ENCODE measurements at places on chromosomes 16 and 17.

DNA sequence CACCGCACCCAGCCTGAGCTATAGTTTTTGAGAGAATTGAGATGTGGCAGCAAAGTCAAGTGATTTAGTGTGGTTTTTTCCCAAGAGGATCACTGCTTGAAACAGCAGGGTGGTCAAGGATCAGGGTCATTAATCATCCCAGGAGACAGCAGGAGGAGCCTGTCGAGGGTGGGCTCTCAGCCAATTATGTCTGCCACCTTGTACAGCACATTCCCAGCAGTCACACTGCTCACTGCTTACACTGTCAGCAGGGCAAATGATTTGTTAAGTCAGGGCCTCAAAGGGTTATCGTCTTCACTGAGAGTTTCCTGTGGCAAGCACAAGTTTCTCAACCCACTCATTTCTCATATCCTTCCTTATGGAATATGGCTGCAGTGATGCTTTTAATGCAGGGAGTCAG, 13.2 kb downstream of the B3GNT9 start:
- DNase-seq, result no peak

GRCh38 chr16:57592591-57593003, 35.8 kb upstream of the ADGRG1 start:
- DNase-seq, result peak; percentile 47

DNA sequence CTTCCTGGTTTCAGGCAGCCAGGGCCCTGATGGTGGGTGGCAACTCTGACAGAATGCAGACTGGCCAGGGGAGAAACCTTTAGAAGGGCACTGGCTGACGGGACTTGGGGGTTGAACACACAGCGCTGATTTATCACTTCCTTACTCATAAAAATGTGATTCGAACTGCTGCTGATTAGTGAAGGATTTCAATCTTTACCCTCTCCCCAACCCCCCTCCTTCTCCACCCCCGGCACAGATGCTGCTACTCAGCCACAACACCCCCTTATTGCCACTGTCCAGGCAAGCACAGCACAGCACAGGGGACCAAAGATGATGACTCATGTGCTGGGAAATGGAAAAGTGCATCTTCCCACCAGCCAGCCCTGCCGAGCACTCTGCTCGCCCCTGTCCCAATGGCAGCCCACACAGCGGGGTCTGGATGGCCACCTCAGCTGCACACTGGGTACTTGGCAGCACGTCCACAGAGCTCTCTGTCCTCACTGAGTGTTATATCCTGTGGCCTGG, 70.1 kb downstream of the SMG6 start:
- no peak for DNase-seq

GRCh38 chr17:19284005-19284959, 47.1 kb downstream of the EPN2 start:
- no peak for DNase-seq

DNA sequence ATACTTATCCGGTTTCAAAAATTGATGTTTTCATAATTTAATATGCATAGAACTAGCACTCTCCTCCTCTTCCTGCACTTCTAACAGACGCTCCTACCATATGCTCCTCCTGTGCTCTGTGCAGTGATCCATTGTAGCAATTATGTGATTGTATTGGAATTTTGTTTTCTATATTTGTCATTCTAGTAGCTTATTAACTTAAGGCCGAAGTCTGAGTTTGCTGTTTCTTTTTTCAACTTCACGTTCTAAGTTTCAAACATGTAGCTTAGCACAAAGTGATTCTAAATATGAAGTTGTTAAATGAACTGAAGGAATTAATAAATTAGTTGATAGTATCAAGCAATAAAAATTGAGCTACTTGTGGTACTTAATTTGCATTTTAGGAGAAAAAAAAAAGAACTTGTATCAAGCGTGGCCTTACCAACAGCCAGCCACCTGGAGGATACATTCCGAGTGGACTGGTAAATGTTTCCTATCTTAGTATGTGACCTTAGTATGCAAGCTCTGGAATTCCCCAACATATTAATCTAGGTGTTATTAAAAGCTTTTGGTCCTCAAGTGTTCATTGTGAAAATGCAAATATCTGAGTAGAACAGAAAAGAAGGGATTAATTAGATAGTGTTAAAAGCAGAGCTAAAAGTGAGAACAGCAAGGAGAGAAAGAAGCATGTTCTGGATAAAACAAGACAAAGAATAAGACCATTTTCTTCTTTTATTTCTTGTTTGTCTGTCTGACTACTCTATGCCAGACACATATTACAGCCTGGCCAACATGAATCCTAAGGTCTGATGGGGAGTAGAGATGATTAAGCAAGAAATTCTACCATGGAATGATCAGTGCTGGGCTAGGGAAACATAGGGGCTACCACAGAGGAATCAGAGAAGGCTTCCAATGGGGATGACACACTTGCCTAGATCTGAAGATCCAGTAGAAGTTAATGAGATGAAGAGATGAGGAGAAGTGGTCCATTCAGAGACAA, 290.4 kb upstream of the MON1B start:
- DNase-seq, result no peak

- DNase-seq, result no peak
These were observed 546.0 kb upstream of the PSMD7 start for GRCh38 chr16:73750639-73751038.

GRCh38 chr16:52852978-52853377, 199.7 kb downstream of the CHD9NB start:
- DNase-seq, result no peak

GRCh38 chr16:59748531-59748930, 1014.4 kb upstream of the GOT2 start:
- DNase-seq, result no peak

All from stimulated activated CD4-positive, alpha-beta T cell treated with anti-CD3 and anti-CD28 coated beads, Interleukin-15, amount 100 ng/mL, for 48 hours (primary cell).